ENCODE measurements at places on chromosomes 3 and 15. TPM values are rescaled to one million over a fixed set of nuclear protein-coding genes. Genes with fewer than 3 reads are reported as not detected.

- DNase-seq, result no peak
These were observed 329.8 kb upstream of the RASGRP1 start for GRCh38 chr15:38894243-38894948.

DNA sequence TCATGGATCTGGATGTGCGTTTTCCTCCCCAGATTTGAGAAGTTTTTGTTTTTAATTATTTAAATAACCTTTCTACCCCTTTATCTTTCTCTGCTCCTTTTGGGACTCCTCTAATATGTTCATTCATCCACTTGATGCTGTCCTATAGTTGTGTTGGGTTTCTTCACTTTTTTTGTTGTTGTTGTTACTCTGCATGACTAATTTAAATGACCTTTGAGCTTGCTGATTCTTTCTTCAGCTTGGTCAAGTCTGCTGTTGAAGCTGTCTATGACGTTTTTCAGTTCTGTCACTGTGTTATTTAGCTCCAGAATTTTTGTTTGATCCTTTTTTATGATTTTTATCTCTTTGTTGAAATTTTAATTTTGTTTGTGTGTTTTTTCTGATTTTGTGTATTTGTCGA, 463.6 kb upstream of the ALCAM start:
- no peak for DNase-seq

Gene WDR82
- total RNA-seq, result 61.9 TPM

Gene HEG1
- 234 TPM for total RNA-seq

DNA sequence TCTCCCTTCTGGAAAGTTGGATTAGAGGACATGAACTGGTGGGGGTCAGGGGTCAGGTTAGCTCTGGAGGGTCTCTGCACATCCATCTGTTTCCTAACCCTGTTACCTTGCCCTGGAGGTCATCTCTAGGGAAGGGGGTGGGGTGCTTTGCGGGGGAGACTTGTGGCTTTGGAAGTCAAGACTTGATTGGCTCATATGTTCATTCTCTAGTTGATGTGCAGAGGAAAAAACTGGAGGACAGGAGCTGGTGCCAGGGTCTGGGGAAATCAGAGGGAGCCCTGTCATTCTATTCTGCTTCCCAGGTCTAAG, 42.9 kb upstream of the ROPN1 start:
- DNase-seq, result no peak

DNA sequence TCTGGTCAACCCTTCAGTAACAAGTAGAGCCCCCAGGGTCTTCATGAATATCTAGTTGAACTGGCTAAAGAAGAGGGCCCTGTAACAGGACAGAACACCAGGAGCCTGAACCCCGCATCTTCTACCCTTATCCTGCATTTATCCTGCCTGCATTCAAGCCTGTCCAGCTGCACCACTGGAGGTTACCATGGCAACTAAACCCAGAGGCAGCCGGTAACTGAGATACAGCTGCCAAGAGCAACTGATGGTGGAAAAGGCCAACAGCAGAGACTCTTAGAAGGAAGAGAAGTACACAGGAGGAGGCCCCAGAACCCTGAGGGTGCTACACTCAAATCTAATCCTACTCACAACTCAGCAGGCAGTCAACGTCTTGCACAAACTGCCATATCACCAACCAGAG, 3.7 kb upstream of the PRKAR2A start:
- peak; percentile 0 for DNase-seq

GRCh38 chr15:99427210-99427609, 138.6 kb upstream of the MEF2A start:
- DNase-seq, result peak; percentile 30

DNA sequence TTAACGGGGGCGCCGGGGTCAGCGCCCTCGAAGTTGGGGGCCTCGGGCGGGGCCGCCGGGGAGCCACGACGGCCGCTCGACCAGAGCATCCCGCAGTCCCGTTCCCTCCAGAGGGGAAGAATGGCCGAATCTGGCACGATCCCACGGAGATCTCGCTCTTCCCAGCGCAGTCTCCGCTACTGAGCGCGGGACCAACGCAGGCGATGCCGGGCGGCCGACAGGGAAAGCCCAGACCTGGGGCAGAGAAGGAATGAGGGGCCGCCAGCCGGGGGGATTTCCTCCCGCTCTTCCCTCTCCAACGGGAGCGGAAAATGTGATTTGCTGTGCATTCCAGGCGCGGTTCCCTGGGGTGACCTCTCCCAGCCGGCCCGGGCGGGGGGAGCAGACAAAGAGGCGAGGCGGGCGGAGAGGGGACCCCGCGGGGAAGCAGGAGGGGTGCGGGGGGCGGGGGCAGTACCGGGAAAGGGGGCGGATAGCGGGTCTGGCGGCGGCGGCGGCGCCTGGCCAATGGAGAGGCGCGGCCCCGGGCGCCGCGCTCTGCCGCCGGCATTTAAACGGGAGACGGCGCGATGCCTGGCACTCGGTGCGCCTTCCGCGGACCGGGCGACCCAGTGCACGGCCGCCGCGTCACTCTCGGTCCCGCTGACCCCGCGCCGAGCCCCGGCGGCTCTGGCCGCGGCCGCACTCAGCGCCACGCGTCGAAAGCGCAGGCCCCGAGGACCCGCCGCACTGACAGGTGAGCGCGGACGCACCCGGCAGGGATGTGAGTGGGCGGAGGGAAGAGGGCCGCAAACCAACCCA, at the start of gene GREM1:
TSS of gene GREM1 (plus strand) at position 579 of the 801 bp plus-strand sequence. CDS start 12,687 bp downstream, outside the sequence.
- no peak for DNase-seq

Gene MUC20
- total RNA-seq, result 14.7 TPM

- DNase-seq, result no peak
These were observed 118.7 kb downstream of the CACNA1D start for GRCh38 chr3:53613125-53613524.

GRCh38 chr3:128236657-128237056, 83.4 kb downstream of the EEFSEC start:
- DNase-seq, result no peak

Gene LMAN1L
- total RNA-seq, result not detected
